ENCODE measurements at places on chromosomes 5 and 9. TPM values are rescaled to one million over a fixed set of nuclear protein-coding genes. Genes with fewer than 3 reads are reported as not detected.

OR1J2 gene
- not detected for total RNA-seq

DNA sequence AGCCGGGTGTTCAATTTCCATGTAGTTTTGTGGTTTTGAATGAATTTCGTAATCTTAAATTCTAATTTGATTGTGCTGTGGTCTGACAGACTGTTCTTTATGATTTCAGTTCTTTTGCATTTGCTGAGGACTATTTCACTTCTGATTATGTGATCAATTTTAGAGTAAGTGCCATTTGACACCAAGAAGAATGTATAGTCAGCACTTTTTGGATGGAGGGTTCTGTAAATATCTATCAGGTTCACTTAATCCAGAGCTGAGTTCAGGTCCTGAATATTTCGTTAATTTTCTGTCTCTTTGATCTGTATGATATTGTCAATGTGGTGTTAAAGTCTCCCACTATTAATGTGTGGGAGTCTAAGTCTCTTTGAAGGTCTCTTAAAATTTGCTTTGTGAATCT is 944.9 kb downstream of the TLE4 start:
- DNase-seq: no peak

BTNL8 gene
- not detected for total RNA-seq

DNA sequence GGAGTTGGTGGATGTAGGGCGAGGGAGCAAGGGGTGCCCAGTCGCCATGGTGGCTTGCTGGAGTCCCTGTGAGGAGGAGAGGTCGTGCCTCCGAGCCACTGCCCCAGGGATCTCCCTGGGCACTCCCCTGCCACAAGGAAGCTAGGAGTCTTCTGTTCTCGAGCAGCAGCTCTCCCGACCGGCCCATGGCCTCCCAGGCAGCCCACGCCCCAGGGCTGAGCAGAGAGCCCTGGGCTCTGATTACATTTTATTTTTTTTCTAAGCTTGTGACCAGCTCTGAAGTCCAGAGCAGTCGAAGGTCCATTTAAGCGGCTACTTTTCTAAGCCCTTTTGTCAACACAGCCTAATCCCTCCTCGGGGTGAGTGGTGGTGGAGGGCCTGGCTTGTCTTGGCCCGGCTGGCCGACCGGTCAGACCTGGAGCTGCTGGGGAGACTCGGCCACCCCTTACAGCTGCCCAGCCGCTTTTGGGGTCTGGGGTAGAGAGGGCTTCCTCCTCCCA is 2.1 kb downstream of the RXRA start:
- DNase-seq: no peak

DNA sequence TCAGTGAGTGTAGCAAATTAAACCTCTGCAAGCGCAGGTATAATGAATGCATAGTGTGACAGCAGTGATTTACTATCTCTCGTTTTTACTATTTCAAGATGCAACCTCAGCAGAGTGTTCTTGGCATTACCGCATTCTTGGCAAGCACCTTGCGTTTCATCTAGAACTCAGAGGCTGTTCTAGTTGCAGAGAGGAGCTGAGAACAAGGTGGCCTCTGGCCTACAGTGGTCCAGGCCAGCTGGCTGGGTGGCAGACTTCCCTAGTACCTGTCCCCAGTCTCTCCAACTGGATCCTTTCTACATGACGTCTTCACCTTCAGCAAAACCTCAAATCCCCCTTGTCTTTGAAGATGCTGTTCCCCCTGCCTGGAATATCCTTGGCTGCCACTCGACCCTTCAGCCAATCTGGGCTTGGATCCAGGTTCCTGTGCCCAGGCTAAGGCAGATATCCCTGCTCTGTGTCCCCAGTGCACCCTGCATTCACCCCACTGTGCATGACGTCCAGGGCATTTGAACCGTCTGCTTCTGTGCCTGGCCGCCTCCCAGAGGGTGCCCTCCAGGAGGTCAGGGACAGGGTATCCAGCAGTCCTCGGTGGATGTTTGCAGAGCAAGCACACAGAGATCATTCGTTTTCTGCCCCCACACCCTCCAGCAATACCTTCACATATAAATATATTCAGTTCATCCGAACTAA is 120.4 kb upstream of the CPEB4 start:
- peak; percentile 98 for DNase-seq

DNA sequence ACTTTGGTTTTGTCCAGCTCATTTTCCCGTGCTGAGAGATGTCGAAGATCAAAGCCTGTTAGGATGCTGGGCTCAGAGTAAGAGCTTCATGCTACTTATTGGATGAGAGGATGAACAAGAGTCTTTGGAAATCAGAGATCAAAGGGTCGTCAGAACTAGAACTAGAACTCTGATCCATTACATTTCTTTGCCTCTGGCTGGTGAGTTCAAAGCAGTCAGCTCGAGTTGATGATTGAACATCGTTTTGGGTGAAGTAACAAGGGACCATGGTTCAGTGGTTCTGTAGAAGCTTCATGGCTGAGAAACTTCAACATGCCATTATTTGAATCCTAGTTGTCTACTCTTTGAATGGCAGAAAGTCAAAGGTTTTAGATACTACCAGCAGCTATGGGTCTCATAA is 320.3 kb downstream of the ARHGEF28 start:
- DNase-seq: no peak

- DNase-seq: no peak
Measured at GRCh38 chr9:130425741-130426466, 18.9 kb upstream of the ASS1 start.

CAMK4 gene
- total RNA-seq: not detected

PCDHGB1 gene
- not detected for total RNA-seq

GRCh38 chr5:142320851-142321560 is 3.8 kb downstream of the SPRY4 start:
- DNase-seq: no peak

BARX1 gene
- total RNA-seq: not detected

DNA sequence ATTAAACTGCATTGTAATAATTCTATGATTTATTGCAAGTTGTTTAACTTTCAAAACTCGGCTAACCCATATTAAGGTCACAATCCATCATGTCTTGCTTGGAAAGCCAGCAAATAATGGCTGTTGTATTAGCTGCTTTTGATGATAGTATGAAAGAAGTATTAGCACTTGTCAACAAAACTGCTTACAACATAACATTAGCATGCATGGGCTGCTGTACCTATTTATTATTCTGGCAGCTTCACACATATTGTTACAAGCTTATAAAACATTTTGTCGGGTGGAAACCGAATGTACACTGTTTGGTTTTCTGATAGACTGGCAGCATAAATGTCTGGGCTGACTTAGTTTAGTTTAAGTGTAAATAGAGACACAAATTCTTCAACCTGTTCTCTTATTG is 378.3 kb downstream of the KIAA0825 start:
- no peak for DNase-seq

- DNase-seq: no peak
Measured at GRCh38 chr9:122053064-122053463, 40.0 kb downstream of the TTLL11 start.

GRCh38 chr9:76911971-76912370 is 6.1 kb upstream of the PRUNE2 start:
- peak; percentile 82 for DNase-seq

PTGES gene
- 4.8 TPM for total RNA-seq

Data from G401 (cell line).